ENCODE measurements at places on chromosomes 5 and 9. TPM values are rescaled to one million over a fixed set of nuclear protein-coding genes. Genes with fewer than 3 reads are reported as not detected.

- no peak for DNase-seq
Measured at GRCh38 chr5:51731421-51732029, 348.3 kb downstream of the ISL1 start.

DNA sequence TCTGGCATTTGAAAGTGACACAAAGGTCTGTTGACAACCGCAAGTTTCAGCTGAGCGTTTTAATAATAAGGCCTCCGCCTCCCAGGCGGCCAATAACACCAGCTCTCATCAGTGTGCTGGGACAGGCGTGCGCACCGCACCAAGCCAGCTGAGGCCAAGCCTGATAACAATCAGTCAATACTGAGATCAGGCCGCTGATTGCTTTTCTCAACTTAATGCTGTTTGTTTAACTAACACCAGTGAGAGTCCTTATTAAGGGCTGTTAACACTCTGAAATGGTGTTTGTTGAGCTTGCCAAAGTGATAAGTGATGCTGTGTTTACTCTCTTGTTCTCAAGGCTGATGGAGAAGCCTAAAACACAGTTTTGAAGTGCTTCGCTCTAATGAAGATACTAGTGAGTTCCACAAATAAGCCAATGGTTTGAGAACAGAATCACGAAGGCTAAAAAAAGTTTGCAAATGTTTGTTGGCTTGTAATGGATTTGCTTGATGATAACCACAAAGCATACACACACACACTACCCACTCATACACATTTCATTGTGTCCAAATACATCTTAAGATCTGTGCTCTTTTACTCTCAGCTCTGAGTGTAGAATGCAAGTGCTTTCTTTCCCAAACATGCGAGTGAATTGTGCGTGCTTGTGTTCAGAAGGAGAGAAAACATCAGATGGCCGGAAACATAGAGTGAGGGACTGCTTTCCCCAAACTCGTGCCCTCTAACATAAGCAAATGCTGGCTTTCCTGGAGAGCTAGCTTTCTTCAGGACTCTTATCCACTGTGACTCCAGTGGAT is 330.4 kb upstream of the KLF4 start:
- DNase-seq, result no peak

- DNase-seq, result no peak
Measured at GRCh38 chr5:4737868-4738267, 402.3 kb upstream of the ADAMTS16 start.

- DNase-seq, result no peak
Measured at GRCh38 chr5:169190849-169191248, 110.1 kb downstream of the SLIT3 start.

DNA sequence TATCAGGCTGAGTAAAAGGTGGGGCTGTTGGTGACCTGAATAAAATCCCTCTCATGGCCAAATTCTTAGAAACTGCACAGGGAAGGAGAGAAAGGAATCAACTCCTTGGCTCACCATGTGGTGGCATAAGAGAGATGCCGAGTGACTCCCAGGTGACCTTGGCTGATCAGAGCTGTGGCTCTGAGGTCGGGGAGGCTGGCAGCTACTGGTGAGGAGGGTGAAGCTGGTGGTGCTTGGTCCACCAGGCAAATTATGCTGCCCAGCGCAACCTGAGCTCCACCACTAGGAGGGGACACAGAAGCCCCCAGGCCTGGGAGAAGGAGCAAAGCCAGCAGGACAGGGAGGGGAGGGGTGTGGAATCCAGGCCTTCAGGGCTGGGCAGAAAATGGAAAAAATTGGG is 111.2 kb upstream of the IL12B start:
- DNase-seq, result no peak

GRCh38 chr5:88743231-88743834 is 139.7 kb downstream of the MEF2C start:
- no peak for DNase-seq

DNA sequence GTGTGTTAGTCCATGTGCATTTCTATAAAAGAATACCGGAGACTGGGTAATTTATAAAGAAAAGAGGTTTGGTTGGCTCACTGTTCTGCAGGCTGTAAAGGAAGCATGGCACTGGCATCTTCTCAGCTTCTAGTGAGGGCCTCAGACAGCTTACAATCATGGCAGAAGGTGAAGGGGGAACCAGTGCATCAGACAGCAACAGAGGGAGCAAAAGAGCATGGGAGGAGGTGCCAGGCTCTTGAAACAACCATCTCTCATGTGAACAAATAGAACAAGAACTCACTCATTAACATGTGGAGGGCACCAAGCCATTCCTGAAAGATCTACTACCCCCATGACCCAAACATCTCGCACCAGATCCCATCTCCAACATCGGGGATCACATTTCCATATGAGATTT is 89.2 kb upstream of the IL33 start:
- DNase-seq, result no peak

DNA sequence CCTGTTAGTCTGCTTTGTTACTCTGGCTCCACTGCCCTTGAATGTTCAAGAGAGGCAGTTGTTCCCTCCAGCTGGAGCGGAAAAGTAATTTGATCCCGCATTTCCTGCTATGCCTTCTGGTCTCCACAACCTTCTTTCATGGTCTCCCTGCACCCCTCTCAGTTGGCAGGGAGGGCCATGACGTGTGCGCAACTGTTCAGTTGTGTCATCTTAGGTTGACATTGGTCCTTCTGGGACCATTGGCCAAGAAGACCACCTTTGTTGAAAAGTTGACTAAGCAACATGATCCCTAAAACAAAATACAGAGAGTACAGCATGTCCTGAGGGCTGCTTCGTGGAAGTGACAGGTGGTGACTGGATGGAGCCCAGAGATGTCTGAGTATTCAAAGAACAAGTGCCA is 192.5 kb upstream of the TUT7 start:
- DNase-seq, result no peak

DNA sequence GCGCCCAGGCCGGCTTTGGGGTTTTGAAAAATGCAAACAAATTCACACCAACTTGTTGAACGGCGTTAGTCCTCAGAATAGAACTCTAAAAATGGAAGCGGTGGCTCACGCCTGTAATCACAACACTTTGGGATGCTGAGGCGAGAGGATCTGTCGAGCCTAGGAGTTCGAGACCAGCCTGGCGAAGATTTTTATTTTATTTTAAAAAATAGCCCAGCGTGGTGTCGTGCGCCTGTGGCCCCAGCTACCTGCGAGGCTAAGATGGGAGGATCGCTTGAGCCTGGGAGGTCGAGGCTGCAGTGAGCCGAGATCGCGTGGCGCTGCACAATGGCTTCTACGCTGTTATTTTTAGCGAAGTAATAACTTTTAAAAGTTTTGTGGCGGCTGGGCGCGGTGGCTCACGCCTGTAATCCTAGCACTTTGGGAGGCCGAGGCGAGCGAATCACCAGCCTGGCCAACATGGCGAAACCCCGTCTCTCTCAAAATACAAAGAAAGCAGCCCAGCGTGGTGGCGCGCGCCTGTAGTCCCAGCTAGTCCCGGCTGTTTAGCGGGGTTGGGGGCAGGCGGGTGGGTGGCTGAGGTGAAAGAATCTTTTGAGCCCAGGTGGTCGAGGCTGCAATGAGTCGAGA is 694 bp upstream of the PLIN2 start:
- no peak for DNase-seq

DNA sequence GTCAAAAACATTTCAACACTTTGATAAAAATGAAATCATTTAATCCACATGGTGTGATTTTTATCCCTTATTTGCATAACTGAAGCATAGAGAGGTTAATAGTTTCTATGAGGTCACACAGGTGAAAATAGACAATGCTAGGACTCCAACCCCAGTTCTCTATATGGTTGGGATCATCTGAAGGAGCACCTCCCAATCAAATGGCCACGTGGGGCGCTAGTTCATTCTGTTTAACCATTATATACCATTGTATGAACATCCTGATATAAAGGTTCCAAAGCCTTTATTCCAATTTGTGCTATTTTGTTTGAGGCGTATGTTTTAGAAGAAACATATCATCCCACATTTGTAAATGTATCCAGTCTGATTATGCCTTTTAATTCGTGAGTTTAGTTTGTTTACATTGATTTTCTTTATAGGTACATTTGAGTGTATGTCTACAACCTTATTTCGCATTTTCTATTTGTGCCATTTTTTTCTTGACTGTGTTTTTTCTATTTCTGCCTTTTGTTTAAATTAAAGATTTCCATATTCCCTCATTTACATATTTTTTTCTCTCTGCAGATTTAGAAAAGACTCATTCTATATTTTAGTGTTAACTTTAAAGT is 1092.0 kb downstream of the MAT2B start:
- DNase-seq, result no peak

GRCh38 chr5:122741681-122742080 is 33.2 kb upstream of the SNX2 start:
- no peak for DNase-seq

DNA sequence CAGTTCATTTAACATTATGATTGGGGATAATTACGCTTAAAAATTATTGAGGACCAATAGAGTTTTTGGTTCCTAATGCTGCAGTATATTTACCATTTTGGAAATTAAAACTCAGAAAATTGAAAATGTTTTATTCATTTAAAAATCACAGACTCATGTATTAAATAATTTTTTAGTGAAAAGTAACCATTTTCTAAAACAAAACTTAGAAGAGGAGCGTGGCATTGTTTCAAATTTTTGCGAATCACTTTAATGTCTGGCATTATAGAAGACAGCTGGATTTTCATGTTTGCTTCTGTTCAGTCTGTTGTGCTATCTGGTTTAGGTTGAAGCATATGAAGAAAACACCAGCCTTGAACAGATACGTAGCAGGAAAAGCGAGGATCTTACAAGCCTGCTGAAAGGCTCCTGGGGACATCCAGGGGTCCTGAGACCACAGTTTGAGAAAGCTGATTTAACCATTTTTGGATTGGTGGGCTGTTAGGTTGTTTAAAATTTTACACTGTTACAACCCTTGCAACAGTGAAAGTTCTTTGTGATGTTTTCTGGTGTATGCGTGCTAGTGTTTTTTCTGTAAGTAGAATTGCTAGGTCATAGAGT is 1.6 kb downstream of the ZFYVE16 start:
- no peak for DNase-seq

GRCh38 chr5:167731951-167732350 is 559.5 kb upstream of the WWC1 start:
- DNase-seq, result no peak

- no peak for DNase-seq
Measured at GRCh38 chr5:14406554-14406849, 175.1 kb upstream of the OTULINL start.

GRCh38 chr5:164098531-164098930 is 593.1 kb downstream of the MAT2B start:
- DNase-seq, result no peak

GRCh38 chr5:78573318-78573717 is 75.3 kb downstream of the LHFPL2 start:
- no peak for DNase-seq

DNA sequence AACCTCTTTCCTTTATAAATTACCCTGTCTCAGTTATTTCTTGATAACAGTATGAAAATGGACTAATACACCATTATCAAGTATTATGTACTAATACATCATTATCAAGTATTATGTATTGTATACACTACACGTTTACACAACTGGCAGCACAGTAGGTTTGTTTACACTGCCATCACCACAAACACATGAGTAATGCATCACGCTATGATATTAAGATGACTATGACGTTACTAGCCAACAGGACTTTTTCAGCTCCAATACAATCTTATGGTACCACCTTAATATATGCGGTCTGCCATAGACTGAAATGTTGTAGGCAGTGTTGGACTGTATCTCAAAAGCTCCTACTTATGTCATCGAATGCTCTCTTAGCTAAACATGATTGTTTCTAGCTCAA is 28.2 kb downstream of the PRELID2 start:
- no peak for DNase-seq

- no peak for DNase-seq
Measured at GRCh38 chr9:31733166-31733565, 651.3 kb upstream of the ACO1 start.

- no peak for DNase-seq
Measured at GRCh38 chr9:118553465-118553864, 815.8 kb downstream of the BRINP1 start.

ECSCR gene
- 57.4 TPM for total RNA-seq

TLR4 gene
- total RNA-seq, result 105 TPM

FCN1 gene
- 27.0 TPM for total RNA-seq

GPRIN1 gene
- 1.9 TPM for total RNA-seq

PCDHGA4 gene
- total RNA-seq, result 9.0 TPM

NKD2 gene
- 2.2 TPM for total RNA-seq

RBM22 gene
- 39.2 TPM for total RNA-seq

SPAAR gene
- total RNA-seq, result 21.6 TPM

HSPB3 gene
- total RNA-seq, result not detected

DIRAS2 gene
- total RNA-seq, result 0.12 TPM

CDX1 gene
- total RNA-seq, result not detected

All from omental fat pad (tissue), 4 donors.